ENCODE measurements at places on chromosomes 5 and 9.

- peak within 1 kb of the TSS; percentile 55 for H3K27ac ChIP-seq
- peaks cover 26% of the 10 kb centered on the region for H3K27me3 ChIP-seq
- peak; percentile 81 for DNase-seq
- H3K4me1 ChIP-seq = peaks cover 5% of the 10 kb centered on the region
- H3K36me3 ChIP-seq = no peaks in the 10 kb centered on the region
These were observed at the start of gene CHSY3 for GRCh38 chr5:129904102-129904666. Gene CHSY3 (plus strand): TSS chr5:129904465.

DNA sequence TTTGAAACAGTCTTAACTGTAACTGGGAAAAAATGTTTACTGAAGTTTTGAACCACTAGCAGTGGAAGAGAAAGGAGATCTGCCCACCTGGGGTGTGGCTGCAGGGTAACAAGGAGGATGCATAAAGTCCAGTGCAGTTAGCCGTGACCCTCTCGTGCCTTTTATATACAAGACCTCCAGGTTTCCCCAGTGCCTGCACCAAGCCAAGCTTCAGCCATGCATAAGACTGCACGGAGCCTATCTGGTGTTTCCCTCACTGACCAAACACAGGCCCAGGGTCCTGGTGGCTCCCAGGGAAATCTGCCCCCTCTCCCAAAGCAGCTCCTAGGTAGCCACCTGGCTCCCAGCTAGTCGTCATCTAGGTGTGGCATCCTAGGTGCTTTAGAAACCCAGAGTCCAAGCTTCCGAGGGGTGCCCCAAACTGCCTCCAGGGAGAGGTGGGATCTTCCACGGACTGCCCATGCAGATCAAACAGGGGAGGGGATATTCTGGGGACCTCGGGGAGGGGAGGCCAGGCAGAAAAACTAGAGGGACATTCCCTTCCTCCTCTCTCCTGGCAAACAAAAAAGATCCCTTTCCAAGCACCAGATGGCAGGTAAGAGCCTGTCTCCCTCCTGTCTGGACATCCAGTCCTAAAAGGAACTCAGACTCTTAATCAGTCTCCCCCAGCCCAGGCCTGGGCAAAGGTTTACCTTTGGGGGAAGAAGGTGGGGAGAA, 2.7 kb downstream of the SHB start:
- H3K36me3 ChIP-seq = no peaks in the 10 kb centered on the region
- H3K4me1 ChIP-seq = peaks cover 13% of the 10 kb centered on the region
- DNase-seq = peak; percentile 46
- peak overlapping the region; percentile 89 for H3K27ac ChIP-seq

DNA sequence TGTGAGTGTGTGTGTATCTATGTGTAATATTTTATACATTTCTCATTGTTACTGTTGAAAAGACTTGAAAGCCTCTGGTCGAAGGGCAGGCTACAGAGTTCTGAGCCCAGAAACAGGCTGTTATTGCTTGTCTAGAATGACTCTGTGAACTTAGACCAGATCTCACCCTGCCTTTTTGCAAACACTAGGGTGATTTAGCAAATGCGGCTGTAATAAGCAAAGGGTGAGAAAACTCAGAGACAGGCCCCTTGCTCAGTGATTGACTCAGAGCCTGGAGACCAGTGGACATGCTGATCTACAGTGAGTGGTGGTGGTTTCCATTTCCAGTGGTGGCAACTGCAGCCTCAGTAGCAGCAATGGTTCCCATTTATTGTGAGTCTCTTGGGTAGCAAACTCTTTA, 183.7 kb downstream of the ATP10B start:
- peaks cover 5% of the 10 kb centered on the region for H3K36me3 ChIP-seq
- no peak overlapping the region for H3K4me3 ChIP-seq
- H3K27ac ChIP-seq = no peak overlapping the region
- no peak for DNase-seq
- H3K27me3 ChIP-seq = no peaks in the 10 kb centered on the region
- no peaks in the 10 kb centered on the region for H3K4me1 ChIP-seq

DNA sequence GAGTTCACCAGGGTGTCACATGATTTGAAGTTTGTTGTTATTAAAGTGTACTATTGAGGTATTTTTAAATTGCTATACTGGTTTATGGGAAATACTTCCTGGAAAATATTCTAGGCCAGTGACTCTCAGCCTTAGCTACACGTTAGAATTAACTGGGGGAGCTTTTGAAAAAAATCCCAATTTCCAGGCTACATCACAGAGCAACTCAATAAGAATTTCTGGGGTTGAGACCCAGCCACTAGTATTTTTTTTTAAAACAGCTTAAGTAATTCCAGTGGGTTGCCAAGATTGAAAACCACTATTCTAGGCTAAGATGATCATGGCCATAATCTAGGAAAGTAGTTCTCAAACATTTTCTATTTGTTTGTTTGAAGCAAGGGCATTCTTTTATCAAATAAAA, 142.9 kb upstream of the GRIA1 start:
- H3K27ac ChIP-seq = no peak overlapping the region
- no peak for DNase-seq
- no peaks in the 10 kb centered on the region for H3K4me1 ChIP-seq
- H3K27me3 ChIP-seq = no peaks in the 10 kb centered on the region

DNA sequence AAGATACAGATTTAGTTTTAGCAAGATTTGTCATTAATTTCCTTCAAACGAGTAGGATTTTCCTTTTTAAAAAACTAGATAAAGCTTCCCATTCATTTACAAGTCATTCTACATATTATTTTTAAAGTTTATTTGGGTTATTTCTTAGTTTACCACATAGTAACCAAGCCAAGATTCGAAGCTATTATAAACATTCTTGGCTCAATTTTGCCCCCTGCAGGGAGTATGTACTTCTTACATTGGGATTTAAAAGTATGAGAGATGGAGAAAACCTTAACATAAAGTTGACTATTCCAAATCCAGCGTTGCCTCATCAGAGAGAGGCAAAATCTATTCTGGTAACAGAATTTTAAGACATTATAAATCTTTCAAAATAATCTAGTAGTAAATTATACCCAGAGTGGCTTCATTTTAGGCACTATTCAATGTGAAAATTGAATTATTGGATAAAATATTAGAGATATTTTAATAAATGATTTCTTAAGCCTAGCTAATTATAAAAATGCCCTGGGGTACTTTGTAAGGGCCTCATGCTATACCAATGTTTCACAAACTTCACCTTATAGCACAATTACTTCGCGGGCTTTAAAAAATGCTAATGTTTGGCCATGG, 39.1 kb downstream of the FBN2 start:
- H3K4me3 ChIP-seq = no peak overlapping the region
- no peaks in the 10 kb centered on the region for H3K36me3 ChIP-seq
- H3K4me1 ChIP-seq = no peaks in the 10 kb centered on the region
- H3K27me3 ChIP-seq = no peaks in the 10 kb centered on the region
- H3K27ac ChIP-seq = no peak overlapping the region

DNA sequence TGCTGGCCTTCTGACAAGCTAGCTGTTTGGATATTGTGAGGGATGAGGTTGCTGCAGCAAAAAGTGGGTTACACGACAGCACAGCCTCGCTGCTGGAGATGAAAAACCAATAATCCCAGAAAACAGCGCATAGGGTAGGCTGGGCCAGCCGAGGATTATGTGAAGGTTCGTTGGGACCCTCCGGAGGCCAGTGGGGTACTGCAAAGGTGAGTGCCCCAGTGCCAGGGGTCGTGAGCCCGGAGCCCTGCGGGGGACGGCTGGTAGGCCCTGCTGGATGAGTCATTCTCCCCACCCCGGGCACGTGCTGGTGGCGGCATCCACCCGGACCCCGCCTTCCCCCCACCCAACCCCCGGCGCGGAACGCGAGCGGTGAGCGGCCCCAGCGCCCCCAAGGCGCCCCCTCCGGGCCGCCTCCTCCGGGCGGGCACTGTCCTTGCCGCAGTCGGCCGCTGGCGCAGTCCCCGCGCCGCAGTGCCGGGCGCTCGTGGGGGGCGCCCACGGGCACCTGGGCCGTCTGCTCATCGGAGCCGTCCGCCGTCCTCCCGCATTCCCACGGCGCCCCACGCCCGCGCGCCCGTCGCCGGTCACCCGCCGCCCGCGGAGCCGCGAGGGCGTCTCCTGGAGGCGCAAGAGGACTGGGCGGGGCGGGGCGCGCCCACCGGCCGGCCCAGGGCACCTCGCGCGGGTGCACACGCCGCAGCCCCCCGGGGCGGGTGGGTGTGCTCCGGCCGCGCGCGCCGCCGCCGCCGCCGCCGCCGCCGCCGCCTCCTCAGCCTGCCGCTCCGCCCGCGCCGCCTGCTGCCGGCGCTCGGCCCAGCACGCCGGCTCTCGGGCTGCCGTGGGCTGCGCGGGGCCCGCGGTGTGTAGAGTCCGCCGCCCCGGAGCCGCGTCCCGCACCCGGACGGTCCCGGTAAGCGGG, at the start of gene PHF24:
TSS of gene PHF24 (plus strand) at position 794 of the 919 bp plus-strand sequence. CDS start 13,014 bp downstream, outside the sequence.
- no peaks in the 10 kb centered on the region for H3K36me3 ChIP-seq
- H3K27me3 ChIP-seq = peaks cover 34% of the 10 kb centered on the region
- no peak for DNase-seq
- no peak within 1 kb of the TSS for H3K27ac ChIP-seq
- H3K4me3 ChIP-seq = peak within 1 kb of the TSS; percentile 20

DNA sequence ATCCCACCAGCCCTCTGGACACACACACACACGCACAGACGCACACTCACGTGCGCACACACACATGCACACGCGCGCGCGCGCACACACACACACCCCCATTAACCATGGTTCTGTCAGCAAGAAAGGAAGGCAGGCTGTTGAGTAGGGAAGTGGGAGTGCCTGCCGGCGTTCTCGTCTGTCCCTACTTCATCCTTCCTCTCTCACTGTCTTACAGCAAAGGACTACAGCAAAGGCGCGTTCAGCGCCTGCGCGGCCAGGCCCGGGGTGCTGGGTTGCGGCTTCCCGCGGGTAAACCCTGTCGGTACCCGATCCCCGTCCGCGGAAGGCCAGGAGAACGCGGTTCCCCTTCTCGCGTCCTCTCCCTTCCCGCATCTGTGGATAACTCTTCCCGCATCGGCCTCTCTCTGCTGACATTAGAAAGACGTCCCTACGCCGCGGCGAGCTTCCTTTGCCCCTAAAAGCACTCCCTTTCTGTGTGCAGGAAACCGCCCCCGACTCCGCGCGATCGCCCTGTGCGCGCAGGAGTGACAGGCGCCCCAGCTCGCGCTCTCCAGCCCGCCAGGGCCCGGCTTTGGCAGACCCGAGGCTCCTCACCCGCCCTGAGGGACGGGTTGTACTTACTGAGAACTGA, 219.2 kb downstream of the AGTPBP1 start:
- no peaks in the 10 kb centered on the region for H3K27me3 ChIP-seq
- no peaks in the 10 kb centered on the region for H3K4me1 ChIP-seq
- peak overlapping the region; percentile 5 for H3K4me3 ChIP-seq
- no peaks in the 10 kb centered on the region for H3K36me3 ChIP-seq

DNA sequence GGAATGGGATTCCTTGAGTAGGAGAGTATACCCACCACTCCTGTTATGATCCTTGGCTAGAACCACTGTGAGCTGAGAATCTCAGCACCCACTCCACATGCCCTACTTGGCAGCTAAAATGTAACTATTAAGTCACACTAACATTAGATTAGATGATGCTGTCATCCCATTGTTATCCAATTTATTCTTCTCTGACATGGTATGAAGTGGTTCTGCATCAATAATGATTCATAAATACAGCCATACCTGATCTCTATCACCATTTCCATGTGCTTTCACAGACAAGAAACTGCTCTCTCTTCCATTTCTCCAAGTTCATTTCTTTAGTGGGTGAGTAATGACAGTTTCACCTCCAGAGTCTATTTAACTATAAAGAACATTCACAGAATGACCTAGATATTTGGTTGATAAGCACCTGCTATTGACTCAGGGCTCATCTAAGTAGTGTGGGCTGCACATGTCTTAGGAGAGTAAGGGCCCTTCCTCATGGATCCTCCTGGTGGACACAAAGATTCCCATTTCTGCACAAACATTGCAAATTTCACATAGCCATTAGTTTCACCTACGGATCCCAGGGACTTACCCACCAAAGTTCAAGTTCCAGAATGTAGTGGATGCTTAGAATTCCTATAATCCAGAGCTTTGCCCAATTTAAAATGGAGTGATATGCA, 187.9 kb downstream of the EBF1 start:
- H3K4me3 ChIP-seq = no peak overlapping the region
- H3K27me3 ChIP-seq = no peaks in the 10 kb centered on the region
- H3K36me3 ChIP-seq = no peaks in the 10 kb centered on the region

GRCh38 chr5:1974501-1975405, 92.0 kb upstream of the IRX4 start:
- H3K27me3 ChIP-seq = no peaks in the 10 kb centered on the region
- H3K4me3 ChIP-seq = no peak overlapping the region
- no peak overlapping the region for H3K27ac ChIP-seq
- DNase-seq = no peak
- H3K36me3 ChIP-seq = no peaks in the 10 kb centered on the region
- no peaks in the 10 kb centered on the region for H3K4me1 ChIP-seq

GRCh38 chr5:115168829-115169486, 750 bp downstream of the TRIM36 start:
- no peaks in the 10 kb centered on the region for H3K4me1 ChIP-seq
- no peaks in the 10 kb centered on the region for H3K27me3 ChIP-seq
- peak overlapping the region; percentile 95 for H3K4me3 ChIP-seq
- H3K36me3 ChIP-seq = no peaks in the 10 kb centered on the region
- H3K27ac ChIP-seq = peak overlapping the region; percentile 93

- no peaks in the 10 kb centered on the region for H3K36me3 ChIP-seq
- no peak for DNase-seq
- H3K27me3 ChIP-seq = no peaks in the 10 kb centered on the region
- no peaks in the 10 kb centered on the region for H3K4me1 ChIP-seq
These were observed 147.6 kb downstream of the AUH start for GRCh38 chr9:91214086-91214485.

DNA sequence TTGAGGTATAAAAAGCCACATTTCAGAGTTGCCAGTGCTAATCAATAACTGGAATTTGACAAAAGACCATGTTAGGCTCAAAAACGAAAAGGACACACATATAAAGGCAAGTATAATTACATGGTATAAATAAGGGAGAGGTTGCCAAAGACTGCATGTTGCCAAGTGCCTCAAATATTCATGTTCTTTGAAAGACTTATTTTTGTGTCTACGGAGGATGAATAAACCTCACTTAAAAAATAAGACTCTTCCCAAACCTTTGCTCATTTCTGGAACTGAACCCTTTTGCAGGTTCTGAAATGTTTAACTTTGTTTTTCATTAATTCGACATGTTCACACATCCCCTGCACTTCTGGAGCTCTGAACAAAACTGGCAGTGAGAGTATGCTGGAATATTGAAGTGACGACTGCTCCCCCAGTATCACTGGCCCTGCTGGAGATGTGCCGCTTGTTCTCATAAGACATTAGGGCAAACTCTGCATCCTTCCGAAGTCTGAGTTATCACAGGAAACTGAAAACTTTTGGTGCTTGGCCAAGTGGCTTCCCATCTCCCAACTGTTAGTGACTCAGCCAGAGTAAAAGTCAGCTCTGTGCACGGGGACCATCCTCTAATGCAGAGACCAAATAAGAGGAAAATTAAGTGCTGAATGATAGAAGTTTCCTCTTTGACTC, 336.8 kb downstream of the GLIS3 start:
- peak; percentile 28 for DNase-seq
- no peaks in the 10 kb centered on the region for H3K36me3 ChIP-seq
- H3K4me3 ChIP-seq = no peak overlapping the region
- no peaks in the 10 kb centered on the region for H3K27me3 ChIP-seq
